ENCODE measurements at places on chromosomes 16 and 17. TPM values are rescaled to one million over a fixed set of nuclear protein-coding genes. Genes with fewer than 3 reads are reported as not detected.

IGF2BP1 gene
- 5.1 TPM for total RNA-seq

KCTD11 gene
- total RNA-seq, result 17.2 TPM

FADS6 gene
- not detected for total RNA-seq

TP53TG3F gene
- not detected for total RNA-seq

CNTNAP4 gene
- total RNA-seq, result 0.26 TPM

UNC45B gene
- not detected for total RNA-seq

KRTAP9-4 gene
- not detected for total RNA-seq

NME2 gene
- 918 TPM for total RNA-seq

CACNG5 gene
- total RNA-seq, result not detected

TMEM92 gene
- total RNA-seq, result 0.09 TPM

TERB1 gene
- not detected for total RNA-seq

INCA1 gene
- 1.6 TPM for total RNA-seq

MYLK3 gene
- total RNA-seq, result 0.17 TPM

IL17C gene
- total RNA-seq, result not detected

OTOP3 gene
- not detected for total RNA-seq

KCTD19 gene
- total RNA-seq, result not detected

RPUSD1 gene
- 21.6 TPM for total RNA-seq

BFAR gene
- total RNA-seq, result 79.6 TPM

KRTAP16-1 gene
- not detected for total RNA-seq

MT1E gene
- total RNA-seq, result 113 TPM

ZSCAN10 gene
- total RNA-seq, result not detected

CMTM1 gene
- 1.4 TPM for total RNA-seq

ADAD2 gene
- not detected for total RNA-seq

PPY gene
- total RNA-seq, result not detected

ITFG1 gene
- total RNA-seq, result 35.5 TPM

Measured in pericardium fibroblast (primary cell).